ENCODE measurements at places on chromosomes 12 and 14. TPM values are rescaled to one million over a fixed set of nuclear protein-coding genes. Genes with fewer than 3 reads are reported as not detected.

The ITGB7 gene
- total RNA-seq: 124 TPM

The KSR2 gene
- 0.08 TPM for total RNA-seq

The LRRC23 gene
- 3.0 TPM for total RNA-seq

The ASCL1 gene
- not detected for total RNA-seq

The KRT75 gene
- total RNA-seq: not detected

The DACT1 gene
- 0.49 TPM for total RNA-seq

- no peak for DNase-seq
These were observed 21.7 kb downstream of the SLC11A2 start for GRCh38 chr12:51004504-51004903.

GRCh38 chr12:113244478-113244958 is 23.3 kb downstream of the TPCN1 start:
- no peak for DNase-seq

- DNase-seq: no peak
These were observed 204.6 kb upstream of the SLC38A2 start for GRCh38 chr12:46577063-46577776.

DNA sequence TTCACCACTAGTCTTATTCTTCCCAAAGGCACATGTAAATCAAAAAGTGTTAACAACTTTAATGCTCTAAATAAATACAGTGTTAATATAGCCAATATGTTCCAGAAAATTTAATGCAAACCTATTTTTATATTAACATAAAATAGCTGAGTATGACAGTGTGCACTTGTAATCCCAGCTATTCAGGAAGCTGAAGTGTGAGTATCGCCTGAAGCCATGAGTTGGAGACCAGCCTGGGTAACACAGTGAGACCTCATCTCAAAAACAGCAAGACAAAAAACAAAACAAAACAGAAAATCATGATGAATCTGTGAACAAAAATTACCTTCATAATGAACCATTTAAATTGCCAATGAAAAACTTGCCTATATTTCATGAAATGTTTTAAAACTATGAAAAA is 798.9 kb downstream of the SLC6A15 start:
- DNase-seq: no peak

GRCh38 chr14:32719601-32720000 is 219.1 kb upstream of the NPAS3 start:
- no peak for DNase-seq

DNA sequence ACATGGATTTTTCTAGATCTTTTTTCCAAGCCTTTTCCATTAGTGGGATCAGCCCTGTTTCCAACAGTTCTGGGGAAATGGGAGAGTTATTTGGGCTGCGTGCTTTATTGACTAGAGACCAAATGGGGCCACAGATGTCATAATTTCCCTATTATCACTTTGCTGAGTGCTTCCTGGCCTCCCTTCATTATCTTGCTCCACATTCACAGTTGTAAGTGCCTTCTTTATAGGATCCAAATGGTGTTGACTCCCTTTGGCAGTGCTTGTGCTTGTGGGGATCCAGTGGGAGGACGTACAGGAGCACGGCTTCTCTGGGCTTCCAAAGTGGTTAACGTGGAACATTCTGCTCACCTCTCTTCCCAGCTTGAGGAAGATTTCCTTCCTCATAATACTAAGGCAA is 141.0 kb upstream of the RMST start:
- DNase-seq: no peak

DNA sequence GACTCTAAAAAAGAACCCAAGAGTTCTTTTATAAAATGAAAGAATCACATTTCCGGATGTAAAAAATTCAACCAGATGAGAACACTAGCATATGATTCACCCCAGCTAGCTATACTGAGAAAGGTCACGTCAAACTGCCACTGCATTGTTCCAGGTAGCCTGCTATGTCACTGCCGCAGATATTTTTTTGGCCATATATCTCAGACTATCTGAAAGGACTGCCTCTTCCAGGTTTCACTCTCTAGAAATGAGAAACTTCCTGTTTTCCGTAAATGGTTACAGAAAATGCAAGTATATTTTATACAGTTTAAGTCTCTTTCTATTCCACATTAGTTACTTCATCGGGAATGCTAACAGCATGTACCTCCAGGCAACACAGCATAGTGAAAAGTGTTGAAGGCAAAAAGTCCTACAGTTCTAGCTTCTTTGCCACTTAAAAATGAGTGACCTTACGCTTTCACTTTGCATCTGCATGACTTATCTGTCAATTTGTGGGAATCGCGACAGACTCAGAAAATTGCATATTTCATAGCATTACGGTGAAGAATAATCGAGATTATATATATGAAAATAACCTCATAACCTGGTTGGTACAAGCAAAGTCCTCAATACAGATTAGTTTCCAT is 105.2 kb downstream of the MED13L start:
- peak; percentile 22 for DNase-seq

DNA sequence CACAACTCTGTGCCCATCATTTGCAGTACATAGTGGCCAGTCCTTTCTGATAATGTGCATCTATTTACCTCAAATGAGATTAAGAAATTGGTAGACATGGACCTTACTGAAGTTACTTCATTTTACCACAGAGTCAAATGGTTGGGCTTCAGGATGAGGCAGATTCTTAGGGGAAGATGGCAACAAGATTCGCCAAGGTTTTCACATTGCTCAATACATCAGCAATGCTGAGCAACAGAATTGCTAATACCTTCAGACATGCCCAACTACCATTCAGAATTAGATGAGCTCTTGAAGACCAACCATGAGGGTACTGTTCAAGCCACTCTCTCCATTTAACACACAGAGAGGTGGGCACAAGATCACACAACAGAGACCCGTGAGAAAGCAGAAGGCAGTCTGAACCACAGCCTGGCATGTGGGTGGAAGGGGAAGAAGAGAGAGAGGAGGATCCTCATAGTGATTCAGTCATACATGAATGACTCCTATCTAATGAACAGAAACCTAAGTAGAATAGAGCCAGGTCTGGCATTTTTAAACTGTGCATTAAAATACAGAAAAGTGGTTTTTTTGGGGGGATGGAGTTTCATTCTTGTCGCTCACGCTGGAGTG is 28.5 kb downstream of the CPM start:
- DNase-seq: no peak

- no peak for DNase-seq
These were observed 162.8 kb upstream of the RMST start for GRCh38 chr12:97299847-97300246.

- DNase-seq: no peak
These were observed 225.6 kb upstream of the CRY1 start for GRCh38 chr12:107318806-107319532.

GRCh38 chr14:87001333-87001732 is 991.6 kb downstream of the GALC start:
- no peak for DNase-seq

- no peak for DNase-seq
These were observed 136.6 kb upstream of the OVCH1 start for GRCh38 chr12:29634057-29634456.

- no peak for DNase-seq
These were observed 12.4 kb downstream of the TECPR2 start for GRCh38 chr14:102375119-102375518.

GRCh38 chr14:23421594-23421993 is 13.5 kb upstream of the MYH6 start:
- DNase-seq: no peak
